H7 (cell line): ENCODE measurements at places on chromosomes 6 and 20.

GRCh38 chr6:46293641-46294316 lies 123.0 kb upstream of the ENPP5 start:
- no peak for DNase-seq

GRCh38 chr6:154468760-154469159 lies 41.7 kb downstream of the CNKSR3 start:
- DNase-seq = no peak

DNA sequence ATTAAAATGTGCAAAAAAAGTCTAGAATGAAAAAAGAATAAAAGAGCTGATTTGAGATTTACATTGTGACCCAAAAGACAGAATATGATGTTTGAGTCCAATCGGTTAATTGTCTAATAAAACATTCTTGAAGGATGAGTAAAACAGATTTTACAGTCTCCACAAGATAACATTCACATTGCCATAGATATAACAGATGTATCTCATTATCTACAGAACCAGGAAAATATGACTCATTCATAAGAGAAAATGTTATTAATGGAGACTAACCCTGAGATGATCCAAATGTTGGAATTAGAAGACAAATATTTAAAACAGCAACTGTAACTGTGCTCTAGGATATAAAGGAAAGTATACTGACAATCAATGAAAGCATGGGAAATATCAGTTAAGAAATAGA lies 141.7 kb downstream of the RFX6 start:
- DNase-seq = no peak

GRCh38 chr6:41805830-41806774 lies 18.6 kb downstream of the TOMM6 start:
- DNase-seq = no peak

DNA sequence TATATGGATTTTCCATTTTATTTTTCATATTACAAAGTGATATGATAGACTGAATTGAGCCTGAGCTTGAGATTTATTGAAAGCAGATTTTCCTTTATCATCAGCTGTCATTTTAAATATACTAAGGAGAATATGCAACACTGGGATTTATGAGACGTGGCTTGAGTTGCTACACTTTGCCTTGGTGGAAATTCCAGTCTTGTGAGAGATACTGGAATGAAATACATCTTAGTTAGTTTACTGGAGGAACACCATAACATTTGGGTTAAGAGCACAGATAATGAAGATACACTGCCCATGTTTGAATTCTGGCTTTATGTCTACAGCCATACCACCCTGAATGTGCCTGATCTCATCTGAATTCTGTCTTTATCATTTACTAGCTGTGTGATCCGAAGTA lies 86.5 kb upstream of the IFNGR1 start:
- DNase-seq = no peak

- DNase-seq = no peak
These were observed 61.6 kb downstream of the ALDH8A1 start for GRCh38 chr6:134888316-134888715.

DNA sequence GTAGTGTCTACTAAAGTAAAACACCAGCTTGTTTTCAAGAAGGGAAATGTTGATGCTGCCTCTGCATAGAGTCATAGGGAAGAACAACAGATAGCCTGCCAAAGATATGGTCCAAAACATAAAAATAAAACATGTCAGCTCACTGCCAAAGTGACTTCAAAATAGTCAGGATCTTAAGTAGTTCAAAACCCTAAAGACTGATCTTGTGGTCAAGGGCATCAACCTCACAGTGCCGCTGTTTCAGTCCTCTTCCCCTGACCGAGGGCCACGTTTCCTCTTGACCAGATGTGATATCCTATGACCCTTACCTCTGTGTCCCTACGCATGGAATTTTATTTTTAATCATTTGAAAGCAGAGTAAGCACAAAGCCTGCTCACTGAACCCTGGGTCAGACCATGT lies 104.2 kb upstream of the CNKSR3 start:
- no peak for DNase-seq

- no peak for DNase-seq
These were observed 93.3 kb downstream of the RNASET2 start for GRCh38 chr6:166862978-166863530.
